ENCODE measurements at places on chromosomes 7 and 10. TPM values are rescaled to one million over a fixed set of nuclear protein-coding genes. Genes with fewer than 3 reads are reported as not detected.

LBX1 gene
- total RNA-seq: not detected

FZD8 gene
- total RNA-seq: 21.6 TPM

HOXA3 gene
- total RNA-seq: 1.3 TPM

SMKR1 gene
- total RNA-seq: not detected

GSTO2 gene
- total RNA-seq: 1.1 TPM

MUC3A gene
- total RNA-seq: 0.14 TPM

GPR26 gene
- not detected for total RNA-seq

RTKN2 gene
- total RNA-seq: 0.19 TPM

ANK3 gene
- total RNA-seq: 171 TPM

GLRX3 gene
- total RNA-seq: 55.2 TPM

EVX1 gene
- total RNA-seq: not detected

- no peak for DNase-seq
These were observed 15.3 kb downstream of the HIP1 start for GRCh38 chr7:75723444-75723843.

DNA sequence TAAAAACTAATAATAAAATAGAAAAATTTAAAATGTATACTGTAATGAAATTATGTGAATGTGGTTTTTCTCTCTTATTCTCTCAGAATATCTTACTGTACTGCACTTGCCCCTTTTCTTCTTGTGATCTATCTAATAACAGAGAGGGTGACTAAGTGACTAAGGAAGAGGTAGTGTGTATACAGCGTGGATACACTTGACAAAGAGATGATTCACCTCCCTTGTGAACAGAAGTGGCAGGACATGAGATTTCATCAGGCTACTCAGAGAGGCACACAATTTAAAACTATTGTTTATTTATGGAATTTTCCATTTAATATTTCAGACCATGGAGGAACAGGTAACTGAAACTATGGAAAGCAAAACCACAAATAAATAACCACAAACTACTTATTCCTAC lies 806.6 kb upstream of the GHITM start:
- no peak for DNase-seq

GRCh38 chr10:32023264-32023663 lies 33.0 kb downstream of the KIF5B start:
- DNase-seq: no peak

GRCh38 chr10:130810856-130811255 lies 500.7 kb downstream of the TCERG1L start:
- no peak for DNase-seq

GRCh38 chr10:115052226-115052625 lies 40.9 kb upstream of the ATRNL1 start:
- no peak for DNase-seq

- DNase-seq: no peak
These were observed 1.3 kb upstream of the NMT2 start for GRCh38 chr10:15169555-15170401.

DNA sequence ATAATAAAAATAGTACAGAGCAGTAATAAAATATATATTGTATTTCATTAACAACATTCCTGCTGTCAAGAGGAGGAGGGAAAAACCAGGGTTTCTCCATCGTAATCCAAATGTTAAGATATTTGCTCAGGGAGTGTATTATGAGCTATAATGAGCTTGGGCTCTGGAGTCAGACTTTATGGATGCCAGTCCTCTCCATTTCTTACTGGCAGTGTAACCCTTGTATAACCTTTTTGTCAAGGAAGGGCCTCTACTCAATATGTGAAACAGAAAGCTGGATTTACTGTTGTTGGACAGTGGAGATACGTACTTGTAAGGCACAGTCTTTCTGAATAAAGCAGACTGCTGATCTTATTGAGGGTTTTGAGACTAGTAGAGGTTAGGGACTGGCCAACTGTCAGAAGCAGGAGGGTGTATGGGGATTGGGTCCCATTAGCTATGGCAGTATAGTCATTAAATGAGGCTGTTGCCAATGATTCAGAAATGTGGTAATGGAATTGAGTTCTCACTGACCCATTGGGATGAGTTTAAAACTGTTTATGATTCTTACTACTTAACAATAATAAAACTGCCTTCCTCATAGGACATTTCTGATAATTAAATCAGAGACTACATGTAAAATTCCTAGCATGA lies 56.5 kb downstream of the ZNF277 start:
- no peak for DNase-seq

DNA sequence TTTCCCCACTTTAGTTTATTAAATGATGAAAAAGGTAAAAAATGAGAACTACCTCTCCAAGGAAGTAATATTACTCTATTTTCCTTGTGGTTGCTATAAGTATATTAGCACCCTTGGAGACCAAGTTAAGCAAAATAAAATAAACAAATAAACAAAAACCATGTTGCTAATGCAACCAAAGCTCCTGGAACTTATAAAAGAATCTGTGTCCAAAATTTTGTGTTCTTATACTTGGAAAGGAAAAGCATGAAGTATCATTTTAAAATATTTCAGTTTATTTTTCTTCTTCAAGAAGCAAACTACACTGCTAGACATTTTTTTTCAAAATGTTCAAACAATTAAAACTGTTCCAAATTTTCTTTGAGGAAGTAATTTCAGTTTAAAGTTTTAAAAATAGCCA lies 441.9 kb upstream of the LRRTM3 start:
- DNase-seq: no peak

GRCh38 chr10:49049660-49050059 lies 65.7 kb downstream of the VSTM4 start:
- DNase-seq: no peak

DNA sequence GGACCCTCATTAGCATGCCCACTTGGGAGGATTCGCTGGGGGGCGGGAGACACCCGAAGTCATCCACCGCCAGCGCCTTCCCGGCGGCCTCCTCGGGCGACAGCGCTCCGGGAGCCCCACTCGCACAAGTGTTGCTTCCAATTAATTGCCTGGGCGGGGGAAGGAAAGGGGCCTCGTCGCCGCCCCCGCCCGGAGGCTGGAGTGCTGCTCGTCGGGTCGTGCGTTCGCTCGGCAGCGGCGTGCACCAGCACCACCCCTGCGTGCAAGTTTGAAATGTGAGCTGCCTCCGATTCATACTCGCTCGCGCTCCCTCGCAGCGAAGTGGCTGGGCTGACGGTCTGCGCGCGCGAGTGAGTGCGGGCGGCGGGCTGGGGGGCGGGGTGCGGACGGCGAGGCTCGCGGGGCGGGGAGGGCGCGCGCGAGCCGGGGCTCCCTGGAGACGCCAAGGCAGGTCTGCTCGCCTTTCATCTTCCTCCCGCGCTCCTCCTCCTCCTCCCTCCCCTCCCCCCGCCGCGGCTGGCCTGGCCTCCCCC lies 104.6 kb upstream of the PPIF start:
- peak; percentile 70 for DNase-seq

All from right cardiac atrium (tissue), 5 donors.